ENCODE measurements at places on chromosomes 4 and X.

DNA sequence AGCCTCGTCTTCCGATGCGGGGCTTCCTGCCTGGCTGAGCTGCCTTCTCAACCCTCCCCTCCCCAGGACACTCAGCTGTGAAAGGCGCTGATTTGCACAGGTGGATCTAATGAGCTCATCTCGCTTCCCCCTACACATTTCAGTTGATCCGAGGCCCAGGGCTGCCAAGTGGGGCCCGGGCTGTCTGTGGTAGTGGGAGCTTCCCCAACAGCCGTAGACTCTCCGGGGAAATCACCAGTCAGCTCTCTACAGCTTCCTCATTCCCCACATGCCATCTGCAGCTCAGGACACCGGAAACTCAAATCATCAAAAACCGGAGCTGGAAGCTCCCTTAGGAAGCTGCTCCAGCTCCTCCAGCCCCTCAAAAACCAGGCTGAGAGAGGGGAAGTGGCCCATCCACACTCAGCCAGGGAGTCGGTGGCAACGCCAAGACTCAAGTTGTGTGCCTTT, 56.2 kb downstream of the SMIM20 start:
- no peak for DNase-seq

DNA sequence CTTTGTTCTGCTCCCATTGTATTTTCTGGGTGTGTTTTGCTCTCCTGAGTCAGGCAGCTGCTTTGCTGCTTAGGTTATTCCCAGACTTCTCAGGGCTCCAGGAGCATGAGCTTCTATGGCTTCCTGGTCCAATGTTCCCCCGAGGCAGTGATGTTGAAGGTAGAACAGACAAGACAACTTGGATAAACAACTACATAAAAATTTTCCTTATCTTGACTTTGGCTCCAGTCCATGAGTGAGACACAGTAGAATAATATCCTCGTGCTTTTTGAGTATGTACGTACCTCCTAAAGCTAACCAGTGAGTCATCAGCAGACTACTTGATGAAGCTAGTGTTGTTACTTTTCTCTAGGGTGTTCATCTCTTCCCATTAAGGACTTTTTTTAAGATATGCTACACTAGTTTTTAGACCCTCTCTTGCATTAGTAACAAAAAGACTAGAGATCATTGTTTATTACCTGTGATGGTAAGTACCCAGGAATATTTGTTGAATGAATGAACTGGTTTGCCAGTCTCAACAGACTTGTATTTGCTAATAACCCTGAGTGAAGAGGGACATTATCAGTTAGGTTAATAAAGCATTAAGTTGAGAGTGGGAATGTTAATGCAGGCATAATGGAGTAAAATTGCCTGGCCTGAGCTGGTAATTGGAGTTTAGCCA, 131.9 kb downstream of the FHIP1A start:
- peak; percentile 48 for DNase-seq

- DNase-seq = peak; percentile 54
Measured at GRCh38 chr4:4308800-4309441, 18.9 kb downstream of the ZBTB49 start.

- no peak for DNase-seq
Measured at GRCh38 chr4:153705743-153706468, 21.8 kb downstream of the TLR2 start.

- DNase-seq = no peak
Measured at GRCh38 chr4:113835005-113835404, 73.5 kb upstream of the CAMK2D start.

DNA sequence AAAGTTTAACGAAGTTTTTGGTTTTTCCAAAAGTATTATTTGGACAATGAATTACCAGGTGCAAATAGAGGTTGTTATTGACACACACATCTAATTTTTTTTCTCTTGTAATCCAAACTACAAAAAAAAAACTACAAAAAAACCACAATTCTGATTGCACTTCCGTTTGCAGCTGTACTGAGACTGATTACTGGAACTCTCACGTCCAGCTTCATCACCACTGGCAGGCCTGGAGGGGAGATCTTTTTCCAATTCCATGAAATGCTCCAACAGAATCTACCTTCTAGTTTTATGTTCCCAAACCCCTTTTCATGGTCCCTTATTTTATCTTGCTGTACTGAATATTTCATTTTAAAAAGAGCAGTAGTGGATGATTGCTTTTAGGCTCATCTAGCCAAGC, 1118.3 kb downstream of the C4orf33 start:
- no peak for DNase-seq

GRCh38 chr4:107187091-107187490, 151.0 kb upstream of the DKK2 start:
- DNase-seq = no peak

GRCh38 chr4:124321364-124321763, 391.2 kb downstream of the ANKRD50 start:
- DNase-seq = no peak

DNA sequence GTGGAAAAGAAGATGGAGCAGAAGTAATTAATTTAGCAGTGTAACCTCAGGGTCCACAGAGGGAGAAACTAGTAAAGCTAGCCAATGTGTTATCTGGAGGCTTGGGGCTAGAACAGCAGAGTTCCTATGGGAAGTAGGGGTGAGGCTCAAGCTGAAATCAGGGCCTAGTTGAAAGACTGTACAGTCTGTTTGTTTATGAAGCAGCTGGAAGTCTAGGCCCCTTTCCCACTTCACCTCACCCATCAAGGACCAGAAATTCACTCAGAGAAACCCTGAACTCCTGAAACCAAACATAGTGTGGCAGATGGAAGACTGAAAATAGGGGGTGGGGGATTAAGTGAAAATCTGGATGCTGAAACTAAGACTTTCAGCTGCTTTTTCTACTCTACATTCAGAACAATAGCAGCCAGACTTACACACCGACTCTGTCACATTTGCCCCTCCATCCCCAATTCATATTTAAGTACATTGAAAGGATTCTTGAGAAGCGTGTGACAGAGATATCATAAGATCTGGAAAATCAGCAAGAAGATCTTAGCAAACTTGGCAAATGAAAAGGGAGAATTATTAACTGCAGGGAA, 32.6 kb upstream of the FAM241A start:
- no peak for DNase-seq

DNA sequence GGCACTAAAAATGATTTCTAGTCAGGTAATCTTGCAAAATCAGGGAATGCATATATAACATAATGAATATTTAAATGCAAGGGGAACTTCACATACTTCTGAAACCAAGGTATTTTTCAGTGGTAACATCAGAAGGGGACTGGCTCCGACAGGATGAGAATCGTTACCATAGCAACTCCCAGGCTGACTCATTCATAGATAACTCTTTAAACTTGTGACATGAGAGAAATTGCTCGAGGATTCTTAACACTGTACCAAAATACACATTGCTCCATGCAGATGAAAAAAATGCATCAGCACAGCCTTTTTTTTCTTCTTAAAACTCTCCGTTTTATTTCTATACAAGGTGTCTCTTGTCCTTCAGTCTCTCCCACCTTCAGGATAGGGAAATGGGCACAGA, 114.3 kb downstream of the GABRB1 start:
- DNase-seq = peak; percentile 35

DNA sequence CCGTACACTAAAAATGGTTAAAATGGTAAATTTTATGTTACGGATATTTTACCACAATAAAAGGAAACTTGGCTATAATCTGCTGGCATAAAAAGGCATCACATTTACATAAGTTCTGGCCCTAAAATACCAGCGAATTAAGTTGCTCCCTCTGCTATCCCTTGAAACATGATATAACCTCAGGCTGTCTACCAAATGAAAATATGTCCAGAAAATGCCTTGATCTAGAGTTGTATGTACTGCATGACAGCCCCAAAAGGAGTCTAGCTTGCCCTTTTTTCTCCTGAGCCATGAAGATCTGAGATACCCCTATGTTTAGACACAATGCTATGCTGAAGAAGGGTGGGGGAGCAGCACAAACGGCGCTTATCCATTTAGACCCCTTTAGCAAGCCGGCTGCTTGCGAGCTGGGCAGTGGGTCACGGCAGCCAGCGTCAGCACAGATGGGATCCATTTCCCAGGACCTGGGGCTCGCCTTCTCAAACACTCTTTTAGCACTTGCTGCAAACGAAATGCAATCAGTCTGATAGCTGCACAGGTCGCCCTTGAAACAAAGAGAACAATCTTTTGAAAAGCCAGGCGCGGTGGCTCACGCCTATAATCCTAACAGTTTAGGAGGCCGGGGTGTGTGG, 77.0 kb downstream of the AFAP1 start:
- DNase-seq = no peak

- DNase-seq = no peak
Measured at GRCh38 chr4:115803825-115804224, 690.4 kb upstream of the NDST4 start.

DNA sequence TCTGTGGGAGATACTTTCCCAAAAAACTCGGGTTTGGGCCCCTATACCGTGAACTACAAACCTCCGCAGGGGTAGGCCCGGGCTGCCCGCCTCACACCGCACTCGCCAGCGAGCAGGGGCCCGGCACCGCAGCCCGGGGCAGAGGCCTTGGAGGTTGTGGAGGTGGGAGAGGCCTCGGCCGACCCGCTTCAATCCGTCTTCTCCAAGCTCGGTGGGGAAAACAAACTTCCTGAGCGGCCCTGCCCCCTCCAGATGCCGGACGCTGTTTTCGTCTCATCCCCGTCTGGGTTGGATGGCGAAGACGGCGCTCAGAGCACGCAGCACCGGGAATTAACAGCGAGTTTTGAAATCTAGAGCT, 442 bp upstream of the MCUB start:
- peak; percentile 43 for DNase-seq

DNA sequence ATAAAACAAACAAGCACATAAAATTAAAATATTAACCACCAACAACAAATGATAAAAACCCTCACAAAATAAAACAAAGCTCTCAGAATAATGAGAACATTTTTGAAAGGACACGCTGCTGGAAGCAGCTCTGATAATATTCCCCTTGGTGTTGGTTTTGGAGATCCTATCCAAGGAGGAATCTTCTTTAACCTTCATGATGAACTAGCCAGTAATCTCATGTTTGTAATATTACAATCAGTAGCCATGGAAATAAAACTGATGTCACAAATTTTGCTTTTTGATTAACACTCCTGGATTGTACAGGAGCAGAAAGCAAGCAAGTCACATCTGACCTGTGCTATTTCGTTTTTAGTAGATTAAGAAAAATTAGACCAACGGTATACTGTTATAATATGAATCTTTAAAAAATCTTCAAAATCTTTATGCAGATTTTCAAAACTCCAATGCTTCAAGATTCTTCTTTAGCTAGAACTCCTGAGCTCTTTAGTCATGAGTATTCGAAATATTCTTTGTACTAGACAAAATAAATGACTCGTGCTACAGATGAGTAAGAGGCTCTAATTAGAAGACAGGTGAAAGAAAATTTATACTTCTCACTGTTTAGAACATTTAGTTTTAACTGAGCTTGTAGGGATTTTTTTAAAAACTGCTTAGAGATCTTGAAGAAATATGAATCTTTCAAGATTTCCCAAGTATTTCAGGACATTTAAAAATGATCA, 154.1 kb downstream of the RASL11B start:
- DNase-seq = no peak

GRCh38 chr4:38132843-38133662, 172.9 kb downstream of the PTTG2 start:
- DNase-seq = no peak

Measured in AG08396 (cell line).